ENCODE measurements at places on chromosomes 1 and 21. TPM values are rescaled to one million over a fixed set of nuclear protein-coding genes. Genes with fewer than 3 reads are reported as not detected.

DNA sequence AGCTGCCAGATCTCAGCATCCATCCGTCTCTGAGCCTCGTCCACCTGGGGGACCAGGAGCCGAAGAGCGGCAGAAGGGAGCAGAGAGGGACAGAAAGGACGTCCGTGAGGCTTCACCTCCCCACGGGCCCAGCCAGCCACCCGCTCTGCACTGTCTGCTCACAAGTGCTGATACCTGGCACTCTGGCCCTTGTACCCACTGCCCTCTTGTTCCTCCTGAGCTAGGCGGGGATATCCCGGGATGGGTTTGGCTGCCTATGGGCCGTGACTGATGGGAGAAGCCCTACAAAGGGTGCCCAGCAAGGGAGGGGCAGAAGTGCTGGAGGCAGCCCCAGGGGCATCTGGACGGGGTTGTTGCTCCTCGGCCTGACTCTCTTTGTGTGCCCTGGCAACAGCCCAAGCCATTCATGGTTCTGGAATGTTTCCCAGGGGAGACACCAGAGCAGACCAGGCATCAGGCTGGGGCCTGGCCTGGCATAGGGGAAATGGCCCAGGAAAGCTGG is 57.6 kb downstream of the LDLRAD2 start:
- peaks cover 7% of the 10 kb centered on the region for H3K4me1 ChIP-seq
- H3K27ac ChIP-seq: no peak overlapping the region
- no peak overlapping the region for H3K4me3 ChIP-seq
- H3K27me3 ChIP-seq: no peaks in the 10 kb centered on the region
- no peak for DNase-seq
- H3K36me3 ChIP-seq: peaks cover 55% of the 10 kb centered on the region

GRCh38 chr1:64309431-64309831 is 106.0 kb downstream of the UBE2U start:
- no peak overlapping the region for H3K27ac ChIP-seq
- H3K4me1 ChIP-seq: peaks cover 4% of the 10 kb centered on the region
- H3K27me3 ChIP-seq: no peaks in the 10 kb centered on the region
- no peak overlapping the region for H3K4me3 ChIP-seq
- no peak for DNase-seq

DNA sequence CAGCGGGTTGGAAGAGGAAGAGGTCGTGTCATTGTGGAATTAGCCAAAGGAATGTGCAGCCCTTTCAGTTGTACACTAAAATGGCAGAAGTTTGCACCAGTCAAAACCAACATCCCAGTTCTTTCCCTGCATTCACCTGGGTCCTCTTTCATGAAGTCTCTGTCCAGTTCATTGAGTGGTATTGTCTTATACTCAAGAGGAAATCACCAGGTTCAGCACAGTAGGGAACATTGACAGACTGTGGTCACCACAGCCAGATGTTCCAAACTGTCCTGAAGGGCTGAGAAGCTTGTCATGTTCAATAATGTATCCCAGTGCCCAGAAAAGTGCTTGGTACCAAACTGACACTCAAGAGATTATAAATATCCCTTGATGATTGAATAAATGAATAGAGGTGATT is 131.6 kb downstream of the GLUL start:
- H3K4me1 ChIP-seq: no peaks in the 10 kb centered on the region
- no peaks in the 10 kb centered on the region for H3K27me3 ChIP-seq
- H3K27ac ChIP-seq: no peak overlapping the region
- no peak overlapping the region for H3K4me3 ChIP-seq

GRCh38 chr1:77560741-77561140 is 121.7 kb downstream of the ZZZ3 start:
- no peak overlapping the region for H3K4me3 ChIP-seq
- peaks cover 8% of the 10 kb centered on the region for H3K36me3 ChIP-seq
- H3K27me3 ChIP-seq: no peaks in the 10 kb centered on the region
- H3K4me1 ChIP-seq: no peaks in the 10 kb centered on the region
- H3K27ac ChIP-seq: no peak overlapping the region
- DNase-seq: no peak

- H3K4me1 ChIP-seq: peaks cover 5% of the 10 kb centered on the region
- H3K27me3 ChIP-seq: no peaks in the 10 kb centered on the region
- H3K4me3 ChIP-seq: no peak overlapping the region
- peaks cover 4% of the 10 kb centered on the region for H3K36me3 ChIP-seq
- no peak for DNase-seq
- H3K27ac ChIP-seq: no peak overlapping the region
These were observed 122.7 kb downstream of the VAV3 start for GRCh38 chr1:107842241-107842640.

DNA sequence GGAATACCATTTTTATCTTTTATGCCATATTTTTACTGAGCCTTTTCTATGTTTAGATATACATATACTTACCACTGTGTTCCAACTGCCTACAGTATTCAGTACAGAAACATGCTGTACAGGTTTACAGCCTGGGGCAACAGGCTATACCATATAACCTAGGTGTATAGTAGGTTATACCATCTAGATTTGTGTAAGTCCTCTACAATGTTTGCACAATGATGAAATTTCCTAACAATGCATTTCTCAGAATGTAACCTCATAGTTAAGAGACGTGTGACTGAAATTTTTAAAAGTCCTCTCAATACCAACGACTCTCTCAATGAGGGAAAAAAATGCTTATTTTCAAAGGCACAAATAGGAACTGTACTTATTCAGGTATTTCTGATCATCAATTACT is 21.7 kb downstream of the INTS7 start:
- no peaks in the 10 kb centered on the region for H3K27me3 ChIP-seq
- H3K27ac ChIP-seq: no peak overlapping the region
- peaks cover 20% of the 10 kb centered on the region for H3K36me3 ChIP-seq
- no peak for DNase-seq

DNA sequence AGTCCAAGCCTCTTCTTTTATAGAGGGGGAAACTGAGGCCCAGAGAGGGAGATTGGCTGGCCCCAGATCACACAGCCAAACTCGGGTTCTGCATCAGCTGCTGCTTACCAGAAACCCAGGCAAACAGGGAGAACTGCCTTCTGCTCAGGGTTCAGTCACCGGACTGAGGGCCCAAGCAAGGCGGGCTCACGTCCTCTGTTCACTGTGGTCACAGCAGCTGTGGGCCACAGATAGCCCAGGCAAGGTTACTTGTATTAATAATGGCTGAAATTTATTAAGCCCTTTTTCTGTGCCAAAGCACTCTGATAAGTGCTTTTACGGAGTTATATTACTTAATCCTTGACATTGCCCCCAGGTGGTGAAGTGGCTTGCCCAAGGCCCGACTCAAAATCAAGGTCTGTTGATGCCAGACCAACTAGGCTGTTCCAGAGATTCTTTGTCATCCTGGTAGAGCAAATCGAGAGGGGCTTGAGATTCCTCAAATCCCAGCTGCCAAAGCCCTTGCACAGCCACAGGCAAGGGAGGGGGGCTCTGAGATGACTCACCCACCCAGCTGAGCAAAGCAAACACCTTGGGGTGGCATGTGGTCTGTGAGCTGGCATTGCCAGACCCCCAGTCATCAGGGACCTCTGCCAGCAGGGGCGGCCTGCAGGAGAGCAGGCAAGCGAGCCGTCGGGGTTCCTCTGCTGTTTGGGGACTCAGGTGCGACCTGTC is 36.5 kb downstream of the EPHB2 start:
- H3K4me3 ChIP-seq: no peak overlapping the region
- no peaks in the 10 kb centered on the region for H3K27me3 ChIP-seq
- H3K36me3 ChIP-seq: no peaks in the 10 kb centered on the region
- H3K4me1 ChIP-seq: no peaks in the 10 kb centered on the region
- no peak for DNase-seq

- no peak overlapping the region for H3K27ac ChIP-seq
- H3K27me3 ChIP-seq: no peaks in the 10 kb centered on the region
- no peak for DNase-seq
- H3K36me3 ChIP-seq: no peaks in the 10 kb centered on the region
These were observed 79.0 kb downstream of the HLX start for GRCh38 chr1:220958234-220958633.

DNA sequence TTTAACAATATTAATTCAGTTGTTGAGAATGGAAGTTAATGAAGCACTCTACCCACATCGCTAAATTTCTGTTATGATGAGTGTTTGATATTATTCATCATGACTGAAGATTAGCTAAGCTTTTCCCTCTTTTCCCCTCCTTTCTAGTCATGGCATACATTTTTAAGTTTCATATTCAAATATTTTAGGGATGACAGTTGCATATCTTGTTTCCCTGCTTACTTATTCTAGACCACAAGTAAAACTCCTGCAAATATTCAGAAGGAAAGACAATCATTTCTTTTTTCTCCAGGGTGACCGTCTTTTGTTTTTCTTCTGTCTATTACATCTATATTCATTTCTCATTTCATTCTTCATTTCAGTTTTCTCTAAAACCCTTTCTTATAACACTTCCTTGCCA is 906.0 kb downstream of the ADGRL2 start:
- no peaks in the 10 kb centered on the region for H3K27me3 ChIP-seq
- no peaks in the 10 kb centered on the region for H3K36me3 ChIP-seq
- H3K4me1 ChIP-seq: no peaks in the 10 kb centered on the region
- no peak for DNase-seq
- H3K27ac ChIP-seq: no peak overlapping the region
- H3K4me3 ChIP-seq: no peak overlapping the region

- H3K36me3 ChIP-seq: peaks cover 84% of the 10 kb centered on the region
- no peak overlapping the region for H3K4me3 ChIP-seq
- H3K27ac ChIP-seq: no peak overlapping the region
- no peak for DNase-seq
These were observed 14.0 kb downstream of the KDF1 start for GRCh38 chr1:26946270-26946669.

DNA sequence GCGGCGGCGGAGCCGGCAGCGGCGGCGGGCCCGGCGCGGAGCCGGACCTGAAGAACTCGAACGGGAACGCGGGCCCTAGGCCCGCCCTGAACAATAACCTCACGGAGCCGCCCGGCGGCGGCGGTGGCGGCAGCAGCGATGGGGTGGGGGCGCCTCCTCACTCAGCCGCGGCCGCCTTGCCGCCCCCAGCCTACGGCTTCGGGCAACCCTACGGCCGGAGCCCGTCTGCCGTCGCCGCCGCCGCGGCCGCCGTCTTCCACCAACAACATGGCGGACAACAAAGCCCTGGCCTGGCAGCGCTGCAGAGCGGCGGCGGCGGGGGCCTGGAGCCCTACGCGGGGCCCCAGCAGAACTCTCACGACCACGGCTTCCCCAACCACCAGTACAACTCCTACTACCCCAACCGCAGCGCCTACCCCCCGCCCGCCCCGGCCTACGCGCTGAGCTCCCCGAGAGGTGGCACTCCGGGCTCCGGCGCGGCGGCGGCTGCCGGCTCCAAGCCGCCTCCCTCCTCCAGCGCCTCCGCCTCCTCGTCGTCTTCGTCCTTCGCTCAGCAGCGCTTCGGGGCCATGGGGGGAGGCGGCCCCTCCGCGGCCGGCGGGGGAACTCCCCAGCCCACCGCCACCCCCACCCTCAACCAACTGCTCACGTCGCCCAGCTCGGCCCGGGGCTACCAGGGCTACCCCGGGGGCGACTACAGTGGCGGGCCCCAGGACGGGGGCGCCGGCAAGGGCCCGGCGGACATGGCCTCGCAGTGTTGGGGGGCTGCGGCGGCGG is 1.0 kb downstream of the ARID1A start:
- H3K27me3 ChIP-seq: no peaks in the 10 kb centered on the region
- DNase-seq: no peak
- peaks cover 13% of the 10 kb centered on the region for H3K4me1 ChIP-seq
- H3K4me3 ChIP-seq: no peak overlapping the region
- H3K27ac ChIP-seq: no peak overlapping the region
- peaks cover 7% of the 10 kb centered on the region for H3K36me3 ChIP-seq

GRCh38 chr1:29383746-29384371 is 147.5 kb downstream of the PTPRU start:
- DNase-seq: no peak
- no peak overlapping the region for H3K4me3 ChIP-seq
- no peaks in the 10 kb centered on the region for H3K27me3 ChIP-seq

DNA sequence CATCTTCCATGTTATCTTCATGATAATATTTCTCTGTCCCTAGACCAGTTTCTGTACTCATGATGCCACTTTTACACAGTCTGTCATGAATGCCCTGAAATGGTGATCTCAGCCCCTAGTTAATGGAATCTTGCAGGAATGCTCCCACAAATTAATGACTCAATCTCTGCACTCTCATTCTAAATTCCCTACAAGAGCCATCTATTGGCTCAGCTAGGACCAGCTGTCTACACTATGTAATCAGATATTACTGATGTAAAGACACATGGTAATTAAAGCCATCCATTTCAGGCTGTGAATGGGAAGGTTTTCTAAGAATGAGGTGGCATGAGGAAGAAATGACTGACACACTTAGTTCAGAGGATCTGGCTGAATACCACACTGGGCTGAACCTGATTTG is 199.1 kb upstream of the KCND3 start:
- no peak overlapping the region for H3K4me3 ChIP-seq
- H3K27me3 ChIP-seq: 0 out of 2 replicates have a peak, but pooled peaks cover 4% of the 10 kb centered on the region
- no peak overlapping the region for H3K27ac ChIP-seq
- DNase-seq: no peak
- H3K4me1 ChIP-seq: no peaks in the 10 kb centered on the region
- H3K36me3 ChIP-seq: no peaks in the 10 kb centered on the region

GRCh38 chr1:210366767-210367166 is 38.1 kb downstream of the HHAT start:
- H3K27me3 ChIP-seq: no peaks in the 10 kb centered on the region
- no peak overlapping the region for H3K27ac ChIP-seq
- peak; percentile 34 for DNase-seq
- no peaks in the 10 kb centered on the region for H3K36me3 ChIP-seq

Gene CD48
- total RNA-seq: not detected

Gene LRRC53
- total RNA-seq: not detected

Gene AMY1B
- not detected for total RNA-seq

Gene MEX3A
- total RNA-seq: 64.6 TPM

Gene NHLH2
- total RNA-seq: 1.2 TPM

Gene UBXN10
- 0.90 TPM for total RNA-seq

Gene KIF21B
- 7.0 TPM for total RNA-seq

Gene CELA3B
- not detected for total RNA-seq

Gene SPRR2G
- total RNA-seq: not detected

Gene CFAP141
- not detected for total RNA-seq

Gene ITGB3BP
- total RNA-seq: 47.2 TPM

Gene OR6P1
- not detected for total RNA-seq

Gene TMEM269
- total RNA-seq: 0.44 TPM

Gene DDAH1
- 36.3 TPM for total RNA-seq

Gene GTF2B
- total RNA-seq: 23.2 TPM

Gene CACNA1S
- 0.04 TPM for total RNA-seq

Gene RWDD3
- 15.3 TPM for total RNA-seq

Data from H9 (cell line).